ENCODE measurements at places on chromosomes 7 and 10.

DNA sequence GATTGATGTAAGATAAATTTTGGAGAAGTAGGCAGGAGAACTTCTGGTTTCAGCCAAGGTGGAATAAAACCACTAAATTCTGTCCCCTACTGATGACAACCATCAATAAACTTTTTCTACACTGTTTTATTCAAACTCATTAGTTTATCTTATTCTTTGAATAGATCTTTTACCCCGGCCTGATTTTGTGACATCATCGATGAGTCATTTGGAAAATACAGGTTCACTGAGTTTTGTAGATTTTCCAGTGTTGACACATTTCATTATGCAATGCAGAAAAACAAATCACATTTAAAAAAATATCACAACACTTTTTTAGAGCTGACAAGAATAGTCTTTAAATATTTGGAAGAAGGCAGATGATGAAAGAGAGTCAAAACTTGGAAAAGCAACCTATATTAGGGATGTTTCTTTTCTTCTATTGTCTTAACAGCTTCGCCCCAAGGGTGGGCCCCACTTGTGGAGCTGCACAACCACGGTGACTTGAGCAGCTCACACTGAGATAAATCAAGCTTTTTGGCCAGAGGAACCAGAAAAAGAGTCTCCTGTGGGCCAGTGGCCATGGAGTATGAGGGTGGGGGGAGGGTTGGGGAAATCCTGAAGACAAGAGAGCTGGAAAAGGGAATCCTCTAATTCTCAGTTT is 112.8 kb downstream of the PTEN start:
- DNase-seq = no peak

DNA sequence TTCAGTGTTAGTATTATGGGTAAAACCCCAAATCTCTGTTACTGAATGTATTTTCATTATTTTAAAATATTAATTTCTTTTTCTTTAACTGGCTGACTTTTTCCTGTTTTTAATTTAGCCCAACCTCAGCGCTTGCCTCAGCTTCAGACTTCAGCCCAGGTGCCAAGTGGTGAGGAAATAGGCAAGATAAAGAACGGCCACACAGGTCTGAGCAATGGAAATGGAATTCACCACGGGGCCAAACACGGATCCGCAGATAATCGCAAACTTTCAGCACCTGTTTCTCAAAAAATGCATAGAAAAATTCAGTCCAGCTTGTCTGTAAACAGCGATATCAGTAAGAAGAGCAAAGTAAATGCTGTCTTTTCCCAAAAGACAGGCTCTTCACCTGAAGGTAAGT is 57.5 kb downstream of the MDFIC start:
- DNase-seq = no peak

- DNase-seq = no peak
These were observed 11.5 kb downstream of the TPK1 start for GRCh38 chr7:144824360-144824759.

- no peak for DNase-seq
These were observed 7.3 kb downstream of the JCAD start for GRCh38 chr10:30052062-30052461.

DNA sequence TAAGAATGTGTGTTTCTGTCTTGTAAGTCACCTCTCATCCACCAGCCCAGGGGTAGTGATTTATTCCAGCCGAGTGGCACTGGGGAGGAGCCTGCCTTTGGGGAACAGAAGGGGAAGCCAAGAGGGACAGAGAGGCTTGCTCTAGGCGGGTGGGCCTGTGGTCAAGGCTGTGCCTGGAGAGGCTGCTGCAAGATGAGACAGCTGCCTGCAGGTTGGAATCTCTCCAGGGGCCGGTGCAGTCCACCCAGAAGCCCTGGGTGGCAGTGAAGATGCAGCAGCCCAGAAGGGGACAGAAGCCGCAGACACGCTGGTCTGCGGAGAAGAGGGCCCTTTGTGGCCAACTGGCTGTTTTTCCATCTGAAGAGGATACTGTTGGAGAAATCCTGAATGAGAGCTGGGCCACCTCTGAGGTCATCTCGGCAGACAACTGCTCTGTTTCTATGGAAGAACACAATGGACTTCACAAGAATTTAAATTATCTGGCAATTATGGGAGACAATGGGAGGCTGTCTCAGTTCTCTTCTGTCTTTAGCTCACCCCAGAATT is 175.7 kb downstream of the GFRA1 start:
- no peak for DNase-seq

GRCh38 chr7:14579971-14580370 is 322.6 kb downstream of the DGKB start:
- no peak for DNase-seq

All from activated T-cell treated with anti-CD3 and anti-CD28 coated beads for 48 hours (primary cell).